ENCODE measurements at places on chromosomes 3 and 15.

GRCh38 chr3:68060191-68060590, 405.8 kb upstream of the SUCLG2 start:
- DNase-seq, result no peak

DNA sequence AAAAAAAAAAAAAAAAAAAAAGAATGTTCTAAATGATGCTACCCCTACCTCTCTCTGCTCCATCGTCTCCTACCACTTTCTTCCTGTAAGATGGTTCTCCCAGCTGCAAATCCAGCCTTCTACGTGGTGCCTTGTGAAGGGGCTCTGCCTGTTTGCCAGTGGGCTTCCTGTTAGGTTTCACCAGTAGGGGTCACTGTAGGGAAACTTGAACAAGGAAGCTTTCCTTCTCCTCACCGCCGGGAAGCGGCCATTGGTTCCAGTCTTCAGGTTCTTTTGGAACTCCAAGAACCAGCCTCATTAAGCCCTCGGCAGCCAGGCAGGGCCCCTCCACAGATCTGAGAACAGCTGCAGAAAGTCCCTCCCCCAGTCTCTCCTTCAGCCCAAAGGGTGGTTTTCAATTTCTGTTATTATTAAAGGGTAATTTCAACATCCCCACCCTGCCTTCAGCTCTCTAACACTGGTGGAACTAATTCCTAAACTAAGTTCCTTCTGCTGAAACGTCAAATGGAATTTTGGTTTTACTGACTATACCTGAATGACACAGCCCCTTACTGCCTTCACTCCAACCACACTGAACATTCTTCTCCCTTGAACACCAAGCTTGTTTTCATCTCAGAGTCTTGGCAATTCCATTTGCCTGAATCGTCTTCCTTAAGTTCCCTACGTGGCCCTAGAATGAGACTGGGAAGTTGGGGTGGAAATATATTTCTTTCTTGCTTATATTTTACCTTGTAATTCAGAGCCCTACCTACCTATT, 13.5 kb downstream of the MCCC1 start:
- no peak for DNase-seq

- no peak for DNase-seq
These were observed 92.4 kb downstream of the MINAR1 start for GRCh38 chr15:79524531-79524930.

DNA sequence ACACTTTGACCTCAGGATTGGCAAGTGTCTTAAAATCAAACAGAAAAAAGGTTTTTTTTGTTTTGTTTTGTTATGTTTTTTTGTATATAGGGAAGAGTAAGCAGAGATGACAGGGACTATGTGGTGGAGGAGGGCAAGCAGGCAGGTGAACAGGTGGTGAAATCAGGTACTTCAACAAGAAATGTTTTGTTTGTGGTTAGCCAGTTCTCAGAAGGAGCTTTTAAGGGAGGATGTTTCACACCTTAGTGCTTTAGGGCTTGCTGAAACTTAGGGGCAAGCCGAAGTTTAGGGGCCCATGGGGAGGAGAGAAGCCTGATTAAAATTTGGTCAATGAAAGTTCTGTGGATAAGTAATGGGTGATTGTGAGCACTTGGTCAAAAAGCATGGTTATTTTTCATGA, 370.7 kb upstream of the SLCO3A1 start:
- DNase-seq, result no peak

DNA sequence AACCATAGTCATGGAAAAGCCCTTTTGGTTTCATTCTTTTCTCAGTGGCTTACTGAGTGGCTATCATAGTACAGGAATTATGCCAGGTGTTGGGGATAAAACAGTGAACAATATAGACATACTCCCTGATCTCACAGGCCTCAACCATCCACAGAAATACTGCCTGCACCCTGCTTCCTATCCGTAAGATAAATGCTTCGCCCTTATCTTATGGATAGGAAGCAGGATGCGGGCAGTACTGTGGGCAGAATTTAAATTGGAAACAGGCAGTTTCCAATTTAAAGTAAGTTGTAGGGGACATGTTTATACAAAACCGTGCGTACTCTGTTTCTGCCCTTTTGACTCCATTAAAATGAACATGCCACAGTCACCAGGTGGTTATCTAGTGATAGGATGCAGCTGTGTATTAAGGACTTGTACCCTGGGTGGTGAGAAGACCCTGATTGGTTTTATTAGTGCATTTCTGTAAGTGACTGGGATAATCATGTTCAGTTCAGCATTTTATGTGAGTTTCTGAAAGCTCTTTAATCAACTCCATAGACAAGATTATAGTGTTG, 141.8 kb upstream of the BHLHE40 start:
- no peak for DNase-seq

DNA sequence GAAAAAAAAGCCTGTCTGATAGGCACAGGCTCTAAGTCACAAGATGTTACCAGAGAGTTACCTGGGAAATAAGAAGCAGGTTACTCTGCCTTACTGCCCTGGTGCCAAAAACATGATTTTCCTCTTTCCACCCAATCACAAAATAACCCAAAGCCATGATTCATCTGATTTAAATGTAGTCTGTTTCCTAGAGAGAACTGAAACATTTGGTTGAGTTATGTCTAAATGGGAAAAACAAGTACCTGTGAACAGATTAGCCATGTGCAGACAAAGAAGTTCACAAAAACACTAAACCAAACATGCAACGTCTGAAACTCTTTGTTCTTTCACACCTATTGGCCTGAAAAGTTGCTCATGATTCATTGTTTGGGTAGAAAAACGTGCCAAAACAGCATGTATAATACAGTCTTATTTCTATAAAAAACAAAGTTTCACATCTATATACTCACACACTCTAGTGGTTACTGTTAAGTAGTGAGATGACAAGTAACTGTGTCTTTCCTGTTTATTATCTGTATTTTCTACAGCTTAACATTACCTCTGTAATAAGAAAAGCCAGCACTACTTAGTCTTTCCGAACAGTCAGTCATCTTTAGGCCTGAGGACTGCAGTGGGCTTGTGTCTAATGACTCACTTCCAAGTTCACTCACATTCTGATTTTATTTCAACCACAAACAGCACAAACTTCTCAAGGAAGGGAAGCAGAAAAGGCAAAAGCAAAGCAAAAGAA, 30.2 kb downstream of the FAM174B start:
- no peak for DNase-seq

- DNase-seq, result no peak
These were observed 199.6 kb upstream of the SEMA6D start for GRCh38 chr15:47517737-47518136.

- no peak for DNase-seq
These were observed 69.4 kb upstream of the PRR23E start for GRCh38 chr3:127123533-127123932.

- DNase-seq, result no peak
These were observed 63.4 kb upstream of the LEKR1 start for GRCh38 chr3:156762631-156763185.

- no peak for DNase-seq
These were observed 38.9 kb downstream of the CACNA2D2 start for GRCh38 chr3:50464569-50464968.

DNA sequence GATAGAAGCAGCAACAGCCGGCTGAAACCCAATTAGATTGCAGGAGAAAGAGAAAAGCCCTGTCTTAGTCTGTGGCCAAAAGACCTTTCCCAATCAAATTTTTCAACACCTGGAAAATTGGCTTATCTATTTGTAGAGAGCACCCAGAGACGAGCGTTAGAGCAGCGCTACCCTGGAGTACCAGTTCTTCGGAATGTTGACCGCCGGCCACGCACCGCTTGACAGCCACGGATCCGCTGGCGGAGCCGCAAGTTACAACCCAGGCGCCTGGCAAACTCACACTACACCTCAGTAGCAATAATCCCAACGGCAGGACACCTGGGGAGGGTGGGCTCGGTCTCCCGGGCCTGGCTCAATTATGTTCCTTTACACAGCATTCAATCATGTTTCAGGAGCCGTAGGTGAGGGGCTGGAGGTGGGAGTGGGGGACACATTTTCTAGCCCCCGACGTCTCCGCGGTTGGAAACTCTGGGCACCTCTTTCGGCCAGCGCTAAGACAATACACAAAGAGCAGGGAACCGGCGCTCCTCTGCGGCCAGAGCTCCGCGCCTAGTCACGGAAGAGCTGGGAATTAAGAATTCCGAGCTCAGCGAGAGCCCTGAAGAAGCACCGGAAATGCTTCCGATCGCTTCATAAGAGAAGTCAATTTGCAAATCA, 1.2 kb downstream of the MB21D2 start:
- DNase-seq, result no peak

DNA sequence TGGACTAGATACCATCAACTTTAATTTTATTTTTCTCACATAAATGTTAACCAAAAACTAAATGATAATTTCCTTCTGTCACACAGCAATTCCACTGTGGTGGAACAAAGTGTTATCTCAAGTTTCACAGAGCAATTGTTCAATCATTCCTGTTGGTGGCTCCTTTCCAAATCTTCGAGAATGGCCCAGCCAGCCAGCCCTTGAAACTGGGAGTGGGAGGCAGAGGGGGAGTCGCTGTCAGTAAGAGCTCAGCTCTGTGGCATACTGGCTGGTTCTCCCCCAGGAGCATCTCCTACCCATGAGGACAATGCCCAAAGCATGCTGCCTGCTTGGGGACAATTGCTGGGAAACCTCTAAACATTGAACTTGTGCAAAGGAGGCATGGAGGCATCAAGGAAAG, 47.7 kb downstream of the MECOM start:
- no peak for DNase-seq

GRCh38 chr3:197856199-197856816, 65.3 kb downstream of the LRCH3 start:
- no peak for DNase-seq

GRCh38 chr15:99590913-99591646, 25.3 kb downstream of the MEF2A start:
- no peak for DNase-seq

DNA sequence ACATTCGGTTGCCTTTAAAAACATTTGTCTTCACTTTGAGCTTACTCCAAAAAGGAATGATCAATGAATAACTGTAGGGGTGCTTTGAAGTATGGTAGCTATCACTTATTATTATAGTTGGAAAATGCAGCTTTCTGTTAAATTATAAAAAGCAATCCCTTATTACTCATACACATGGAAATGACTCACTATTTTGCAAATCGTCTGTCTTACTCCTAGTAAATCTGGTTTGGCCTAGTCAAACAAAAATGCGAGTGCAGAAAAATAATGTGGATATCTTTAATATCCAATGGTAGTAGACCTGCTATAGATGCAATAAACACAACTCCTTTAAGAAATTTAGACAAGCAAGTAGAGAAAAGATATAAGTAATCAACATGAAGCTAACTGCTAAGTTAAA, 112.5 kb downstream of the ZIC1 start:
- DNase-seq, result no peak

DNA sequence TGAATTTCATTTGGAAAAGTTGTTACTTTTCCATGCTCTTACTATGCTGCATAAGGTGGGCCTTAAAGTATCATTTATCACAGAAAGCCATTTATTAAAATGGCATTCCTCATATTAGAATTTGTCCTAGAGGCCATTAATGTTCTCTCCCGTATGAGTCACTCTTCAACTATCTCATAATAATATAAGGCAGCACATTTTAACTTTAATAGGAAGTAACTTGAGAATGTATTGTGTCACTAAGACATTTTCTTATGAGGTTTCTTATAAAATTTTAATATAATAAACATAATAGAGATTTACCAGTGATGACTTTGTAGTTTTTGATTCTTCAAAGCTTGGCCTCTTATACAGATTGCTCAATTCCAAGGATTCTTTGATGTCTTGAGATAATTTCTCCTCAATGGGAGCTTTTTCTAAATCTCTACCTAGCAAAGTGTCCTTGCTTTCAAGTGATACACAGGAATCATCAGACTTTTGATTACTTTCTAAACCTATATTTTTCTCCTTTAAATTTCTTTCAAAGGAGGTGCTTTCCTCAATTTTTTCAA, 74.7 kb downstream of the ZBBX start:
- DNase-seq, result no peak

- no peak for DNase-seq
These were observed 36.4 kb downstream of the RYK start for GRCh38 chr3:134214239-134214638.

GRCh38 chr15:99117563-99118257, 12.8 kb downstream of the SYNM start:
- no peak for DNase-seq

DNA sequence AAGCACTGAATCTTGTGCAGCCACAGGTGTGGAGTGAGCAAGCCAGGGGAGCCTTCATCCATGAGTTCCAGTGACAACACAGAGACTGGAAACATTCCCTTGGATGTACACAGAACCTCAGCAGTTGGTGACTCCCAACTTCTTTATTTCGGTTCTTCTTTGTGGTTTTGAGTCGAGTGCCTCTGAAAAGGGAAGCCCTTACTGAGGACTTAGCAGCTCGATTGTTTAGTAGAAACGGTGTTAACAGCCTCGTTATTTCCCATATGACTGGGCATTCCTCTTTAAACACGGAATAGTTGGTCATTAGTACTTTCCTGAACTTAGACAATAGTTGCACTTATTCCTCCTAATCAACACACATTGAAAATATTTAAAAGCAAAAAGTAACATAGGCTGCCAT, 7.7 kb downstream of the SLCO3A1 start:
- no peak for DNase-seq

DNA sequence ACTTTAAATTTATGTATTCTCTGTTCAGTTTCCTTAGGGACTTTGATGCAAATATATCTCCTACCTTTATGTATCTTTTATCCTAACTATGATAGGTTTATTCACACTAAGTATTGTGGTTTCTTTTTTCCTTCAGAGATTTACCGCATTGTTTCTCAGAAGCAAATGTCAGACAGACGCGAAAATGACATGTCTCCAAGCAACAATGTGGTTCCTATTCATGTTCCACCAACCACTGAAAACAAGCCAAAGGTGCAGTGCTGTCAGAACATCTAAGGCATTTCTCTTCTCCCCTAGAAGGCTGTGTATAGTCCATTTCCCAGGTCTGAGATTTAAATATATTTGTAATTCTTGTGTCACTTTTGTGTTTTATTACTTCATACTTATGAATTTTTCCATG, 18.3 kb downstream of the RAB11A start:
- DNase-seq, result no peak

DNA sequence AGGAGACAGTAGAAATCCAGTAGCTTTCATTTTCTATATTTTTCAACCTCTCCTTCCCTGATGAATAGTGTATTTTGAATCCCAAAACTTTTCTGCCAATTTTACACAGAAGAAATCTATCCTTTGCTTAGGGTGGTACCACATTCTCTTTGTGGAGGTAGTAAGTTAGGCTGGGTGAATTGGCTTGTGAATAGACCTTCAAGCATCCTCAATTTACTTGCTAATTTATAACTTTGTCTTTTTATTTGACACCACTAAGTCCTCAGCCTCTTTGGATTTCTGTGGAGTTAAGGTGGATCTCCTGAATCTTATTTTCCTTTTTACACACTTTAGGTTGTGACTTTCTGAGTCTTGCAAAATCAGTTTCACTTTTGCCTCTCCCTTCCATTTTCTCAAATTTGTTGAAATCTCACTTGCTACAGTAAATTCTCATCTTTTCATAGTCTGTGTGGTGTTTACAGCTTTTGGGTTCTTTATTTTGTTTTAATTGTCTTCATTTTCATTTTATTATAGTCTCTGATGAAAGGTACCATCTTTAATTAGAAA, 5.7 kb upstream of the PLSCR1 start:
- no peak for DNase-seq
